ENCODE measurements at places on chromosomes 13 and 19.

DNA sequence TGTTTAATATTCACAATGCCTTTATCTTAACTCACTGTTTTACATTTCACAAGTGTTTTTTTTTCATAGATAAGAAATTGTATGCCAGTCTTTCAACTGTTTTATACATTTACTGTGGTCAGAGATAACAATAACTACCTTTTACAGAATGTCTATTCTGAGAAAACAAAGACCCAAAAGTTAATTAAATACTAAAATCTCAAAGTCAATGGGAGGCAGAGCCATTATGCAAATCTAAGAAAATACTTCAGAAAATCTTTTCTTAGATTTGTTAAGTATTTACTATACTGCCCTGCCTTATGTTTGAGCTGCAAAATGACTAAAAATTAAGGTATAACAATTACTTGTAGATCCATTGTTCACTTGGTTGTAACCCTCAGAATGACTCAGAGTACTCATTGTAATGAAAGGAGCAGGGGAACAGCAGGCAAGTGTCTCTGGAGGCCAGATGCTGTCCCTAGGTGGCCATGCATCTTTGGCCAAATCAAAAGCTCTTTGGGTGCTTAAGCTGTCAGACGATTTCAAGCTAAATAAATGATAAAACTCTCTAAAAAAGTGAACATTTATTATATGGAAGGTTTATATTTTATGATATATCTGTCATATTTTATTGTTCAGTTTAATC, 770.1 kb upstream of the PCDH20 start:
- DNase-seq: no peak

- no peak for DNase-seq
Observed at GRCh38 chr19:29516358-29516725, 9.5 kb upstream of the VSTM2B start.

DNA sequence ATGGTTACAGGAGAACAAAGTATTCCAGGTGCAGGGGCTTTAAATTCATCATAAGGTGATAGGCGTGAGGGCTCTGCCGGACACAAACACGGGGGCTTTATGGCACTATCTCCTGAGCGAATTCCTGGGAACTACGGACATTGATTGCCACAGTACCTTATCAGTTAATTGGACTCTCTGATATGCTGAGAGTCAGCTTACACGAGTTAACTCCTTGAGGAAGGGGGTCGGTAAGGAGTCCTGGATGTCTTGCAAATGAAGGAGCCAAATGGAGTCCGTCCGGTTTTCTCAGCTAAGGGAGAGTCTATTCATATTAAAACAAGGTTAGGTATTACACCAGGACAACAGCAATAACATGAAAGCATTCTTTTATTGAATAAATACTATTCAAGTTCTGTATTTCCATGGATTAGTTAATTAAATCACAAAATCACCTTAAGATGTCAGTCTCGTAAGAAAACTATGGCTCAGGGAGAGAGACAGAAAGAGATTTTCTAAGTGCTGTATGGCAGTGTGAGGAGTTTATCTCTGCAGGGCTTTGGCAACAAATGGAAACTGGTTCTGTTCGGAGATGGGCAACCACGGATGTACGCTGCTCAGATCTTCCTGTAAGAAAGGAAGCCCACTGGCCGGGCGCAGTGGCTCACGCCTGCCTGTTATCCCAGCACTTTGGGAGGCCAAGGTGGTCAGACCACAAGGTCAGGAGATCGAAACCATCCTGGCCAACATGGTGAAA, 26.2 kb upstream of the HIF3A start:
- DNase-seq: no peak

DNA sequence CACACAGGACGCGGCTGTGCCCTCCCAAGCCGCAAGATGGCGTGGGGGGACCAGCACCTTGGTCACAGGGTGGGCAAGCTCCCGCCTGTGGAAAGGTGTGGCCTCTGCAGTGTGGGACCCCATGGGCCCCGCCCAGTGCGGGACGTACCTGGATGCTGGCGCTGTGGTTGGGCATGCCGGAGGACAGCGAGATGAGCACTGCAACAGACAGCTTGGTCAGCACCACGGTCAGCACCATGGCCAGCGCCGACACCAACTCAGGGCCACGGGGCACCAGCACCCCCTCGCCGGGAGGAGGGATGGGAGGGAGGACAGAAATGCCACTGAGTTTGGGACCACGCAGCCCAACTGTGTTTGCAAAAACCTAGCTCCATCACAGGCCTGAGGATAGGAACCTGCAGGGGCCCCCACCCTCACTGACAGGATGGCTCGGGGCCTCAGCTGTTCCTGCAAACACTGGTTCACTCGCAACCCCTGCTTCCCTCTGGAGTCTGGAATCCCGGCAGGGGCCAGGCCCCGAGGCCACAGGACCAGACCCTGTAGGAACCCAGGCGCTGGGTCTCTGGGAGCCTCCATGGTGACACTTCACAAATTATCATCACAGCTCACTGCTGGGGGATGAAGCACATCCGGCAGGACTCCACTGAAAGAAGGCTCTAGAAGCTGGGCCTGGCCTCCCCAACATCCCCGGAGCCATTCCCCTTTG, 27.1 kb downstream of the IZUMO4 start:
- no peak for DNase-seq
